ENCODE measurements at places on chromosomes 1 and 21. TPM values are rescaled to one million over a fixed set of nuclear protein-coding genes. Genes with fewer than 3 reads are reported as not detected.

GRCh38 chr1:40107290-40107959 is 10.4 kb upstream of the PPT1 start:
- no peaks in the 10 kb centered on the region for H3K36me3 ChIP-seq
- no peak overlapping the region for H3K4me3 ChIP-seq
- peak overlapping the region; percentile 56 for H3K27ac ChIP-seq
- no peaks in the 10 kb centered on the region for H3K27me3 ChIP-seq
- DNase-seq: peak; percentile 48

The OR10Z1 gene
- not detected for total RNA-seq

DNA sequence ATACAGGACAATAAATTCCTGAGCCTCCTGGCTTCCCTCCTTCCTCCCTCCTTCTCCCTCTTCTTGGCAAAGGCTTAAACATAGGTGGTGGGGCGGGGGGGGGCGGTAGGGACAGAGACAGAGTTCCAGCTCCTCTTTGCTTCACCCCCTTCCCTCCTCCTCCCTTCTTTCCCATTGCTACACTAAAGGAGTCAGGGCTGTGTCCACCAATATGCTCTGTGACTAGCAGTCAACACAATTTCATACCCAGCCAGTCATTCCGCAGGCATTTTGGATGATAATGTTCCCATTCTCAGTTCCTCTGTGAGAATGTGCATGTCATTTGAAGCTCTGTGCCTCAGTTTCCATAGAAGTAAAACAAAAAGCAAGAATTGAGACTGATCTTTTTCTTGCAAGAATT is 1.7 kb downstream of the LMOD1 start:
- no peaks in the 10 kb centered on the region for H3K4me1 ChIP-seq
- DNase-seq: no peak
- no peak overlapping the region for H3K4me3 ChIP-seq
- no peak overlapping the region for H3K27ac ChIP-seq
- peaks cover 5% of the 10 kb centered on the region for H3K27me3 ChIP-seq

The IFI6 gene
- total RNA-seq: 114 TPM

DNA sequence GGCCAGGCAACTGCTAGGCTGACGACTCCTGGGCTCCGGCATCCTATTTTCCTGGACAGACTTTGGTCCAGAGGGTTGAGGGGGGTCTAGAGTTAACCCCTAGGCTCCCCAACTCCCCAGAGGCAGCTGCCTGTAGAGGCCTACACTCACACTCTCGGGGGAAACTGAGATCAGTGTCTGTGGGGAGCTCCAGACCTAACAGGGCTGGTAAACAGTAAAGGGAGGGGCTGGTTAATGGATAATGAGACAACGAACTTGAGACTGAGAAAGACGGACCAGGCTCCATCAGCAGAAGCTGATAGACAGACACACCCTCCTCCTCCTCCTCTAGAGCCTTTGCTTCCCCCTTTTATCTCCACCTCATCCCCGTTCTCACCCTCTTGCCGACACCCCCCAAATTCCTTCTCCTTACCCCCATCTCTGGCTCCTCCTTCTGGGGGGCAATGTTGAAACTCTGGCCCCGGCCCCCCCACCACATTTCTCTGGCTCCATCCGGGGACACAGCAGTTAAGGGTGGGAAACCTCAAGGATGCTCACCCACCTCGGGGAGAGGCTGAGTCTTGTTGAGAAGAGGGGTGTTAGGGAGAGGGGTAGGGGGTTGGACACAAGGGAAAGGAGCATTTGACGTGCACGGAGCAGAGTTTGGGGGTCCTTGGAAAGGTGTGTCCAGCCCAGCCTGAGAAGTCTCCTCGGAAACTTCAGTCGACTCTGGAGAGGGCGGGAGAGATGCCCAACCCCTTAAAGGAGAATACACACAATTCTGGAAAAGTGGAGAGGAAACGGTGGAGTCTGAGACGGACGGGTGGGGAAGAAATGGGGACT is at the start of gene MTMR11:
Gene MTMR11, minus strand, starts transcription at position 710 of the 822 bp plus-strand sequence. Its CDS starts 232 bp downstream, at position 478.
- no peaks in the 10 kb centered on the region for H3K36me3 ChIP-seq
- H3K4me3 ChIP-seq: peak within 1 kb of the TSS; percentile 54
- H3K4me1 ChIP-seq: peaks cover 33% of the 10 kb centered on the region

DNA sequence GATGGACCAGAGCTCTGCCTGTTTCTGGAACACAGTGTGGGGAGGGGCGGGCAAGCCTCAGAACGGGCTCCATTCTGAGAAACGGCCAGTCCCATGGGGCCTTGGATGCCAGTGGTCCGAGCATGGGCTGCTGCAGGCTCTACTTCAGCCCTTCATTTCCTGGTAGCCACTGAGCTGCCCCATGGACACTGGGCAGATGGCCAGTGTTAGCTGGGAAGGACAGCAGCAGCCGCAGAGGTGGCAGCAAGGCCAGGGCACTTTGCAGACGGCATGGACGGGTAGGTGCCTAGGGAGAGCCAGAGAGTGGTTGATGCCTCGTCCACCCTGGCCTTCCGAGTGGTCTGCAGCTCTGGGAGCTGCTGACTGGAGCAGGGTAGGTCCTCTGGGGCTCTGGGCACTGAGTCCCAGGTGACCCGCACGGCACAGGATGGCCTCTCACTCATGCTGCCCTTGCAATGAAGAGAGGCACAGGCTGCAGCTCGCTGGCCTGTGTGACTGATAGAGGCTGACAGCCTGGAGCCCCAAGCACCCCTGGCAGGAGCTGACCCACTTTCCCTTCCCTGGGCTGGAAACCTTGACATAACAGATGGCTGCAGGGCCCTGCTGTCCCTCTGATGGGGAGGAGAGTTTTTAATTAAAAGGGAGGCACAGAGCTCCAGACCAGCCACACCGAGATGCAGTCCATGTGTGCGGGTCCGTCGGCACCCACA is 87.7 kb upstream of the COL6A1 start:
- H3K4me1 ChIP-seq: peaks cover 7% of the 10 kb centered on the region
- H3K27ac ChIP-seq: no peak overlapping the region
- no peaks in the 10 kb centered on the region for H3K36me3 ChIP-seq
- no peak overlapping the region for H3K4me3 ChIP-seq

- H3K4me3 ChIP-seq: no peak overlapping the region
- no peaks in the 10 kb centered on the region for H3K4me1 ChIP-seq
- no peaks in the 10 kb centered on the region for H3K27me3 ChIP-seq
Measured at GRCh38 chr1:107739651-107740050, 225.3 kb downstream of the VAV3 start.

Data from hepatocyte (in vitro differentiated cells).